ENCODE measurements at places on chromosomes 6 and 20.

GRCh38 chr6:129516005-129516404 lies 194.0 kb downstream of the ARHGAP18 start:
- no peak for DNase-seq

GRCh38 chr20:57698116-57698866 lies 11.5 kb downstream of the PMEPA1 start:
- DNase-seq = no peak

GRCh38 chr20:10228330-10228729 lies 9.7 kb downstream of the SNAP25 start:
- DNase-seq = no peak

DNA sequence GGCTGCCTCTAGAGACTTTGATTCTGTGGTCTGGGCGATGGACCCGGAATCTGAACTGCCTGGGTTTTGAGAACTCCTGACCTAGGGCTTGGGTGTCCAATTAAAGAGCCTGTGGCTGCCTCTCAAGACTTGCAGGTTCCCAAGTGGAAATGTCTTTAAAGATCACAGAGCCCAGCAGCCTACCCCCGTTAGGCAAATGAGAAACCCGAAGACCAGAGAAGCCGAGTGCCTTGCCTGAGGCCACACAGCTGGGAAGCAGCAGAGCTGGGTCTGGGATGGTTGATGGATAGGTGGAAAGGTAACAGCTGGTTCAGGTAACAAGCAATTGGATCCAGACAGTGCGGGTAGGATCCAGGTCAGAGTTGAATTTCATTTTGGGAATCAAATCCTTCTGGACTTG lies 25.8 kb downstream of the KCNB1 start:
- no peak for DNase-seq

- no peak for DNase-seq
These were observed 174.5 kb downstream of the WDR27 start for GRCh38 chr6:169527306-169527705.

DNA sequence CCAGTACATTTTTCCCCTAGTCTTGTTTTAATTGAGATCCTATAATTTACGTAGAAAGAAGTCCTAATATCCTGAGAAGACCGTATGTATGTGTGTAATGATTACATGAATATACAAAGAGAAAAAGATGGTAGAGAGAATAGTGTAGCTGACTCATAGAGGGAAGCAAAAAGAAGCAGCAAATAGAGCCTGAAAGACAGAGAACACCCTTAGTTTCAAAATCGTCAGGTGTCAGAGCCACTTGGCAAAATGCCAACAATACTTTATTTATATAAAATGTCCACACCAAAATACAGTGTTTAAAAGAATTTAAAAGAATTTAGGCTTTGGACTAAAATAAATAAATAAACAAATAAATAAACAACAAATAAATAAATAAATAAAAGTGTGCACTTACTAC lies 1414.1 kb upstream of the EYS start:
- no peak for DNase-seq

- DNase-seq = no peak
These were observed 700 bp downstream of the DTD1 start for GRCh38 chr20:18588574-18588933.

DNA sequence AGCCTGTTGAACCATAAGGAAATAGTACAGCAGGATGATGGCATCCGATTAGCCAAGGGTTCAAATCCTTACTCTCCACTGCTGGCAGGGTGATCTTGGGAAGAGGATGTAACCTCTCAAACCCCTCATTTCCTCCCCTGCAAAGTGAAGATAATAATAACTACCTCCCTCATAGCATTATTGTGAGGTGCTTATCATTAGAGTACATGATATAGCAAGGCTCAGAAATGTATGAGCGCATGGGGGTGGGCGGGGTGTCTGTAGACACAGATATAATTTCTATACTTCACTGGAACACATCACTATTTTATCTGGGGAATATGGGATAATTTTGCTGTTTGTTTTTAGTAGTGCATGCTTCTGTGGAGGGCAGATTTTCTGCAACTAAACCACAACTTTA lies 89.8 kb upstream of the LAMP5 start:
- DNase-seq = no peak

DNA sequence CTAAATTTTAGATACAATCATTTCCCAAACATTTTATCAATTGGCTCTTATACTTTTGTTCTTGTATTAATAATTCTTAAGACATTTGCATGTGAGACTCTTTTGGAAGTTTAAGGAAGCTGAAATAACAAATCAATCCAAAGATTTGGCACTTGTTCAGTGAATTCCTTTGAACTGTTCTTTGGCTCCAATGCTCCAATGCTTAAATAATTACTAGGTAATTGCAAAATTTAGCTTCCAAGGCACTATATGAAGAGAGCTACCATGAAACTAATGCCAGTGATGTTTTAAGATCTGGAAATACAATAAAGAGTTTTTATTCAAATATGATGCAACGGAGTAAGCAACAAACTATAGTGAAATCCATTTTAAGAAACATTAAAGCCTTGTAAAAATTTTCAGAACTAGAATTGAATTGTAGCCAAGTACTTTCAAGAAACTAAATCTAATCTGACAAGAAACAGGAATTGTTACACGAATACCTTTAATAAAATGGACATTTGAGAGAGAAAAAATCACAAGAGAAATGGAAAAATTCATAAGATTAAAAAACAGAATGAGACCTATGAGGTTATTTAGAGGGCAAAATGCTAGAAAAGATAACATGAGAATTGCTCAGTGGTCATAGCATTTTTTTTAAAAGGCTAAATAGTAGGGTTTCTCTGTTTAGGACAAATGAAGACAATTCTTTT lies 43.6 kb upstream of the SMLR1 start:
- no peak for DNase-seq

DNA sequence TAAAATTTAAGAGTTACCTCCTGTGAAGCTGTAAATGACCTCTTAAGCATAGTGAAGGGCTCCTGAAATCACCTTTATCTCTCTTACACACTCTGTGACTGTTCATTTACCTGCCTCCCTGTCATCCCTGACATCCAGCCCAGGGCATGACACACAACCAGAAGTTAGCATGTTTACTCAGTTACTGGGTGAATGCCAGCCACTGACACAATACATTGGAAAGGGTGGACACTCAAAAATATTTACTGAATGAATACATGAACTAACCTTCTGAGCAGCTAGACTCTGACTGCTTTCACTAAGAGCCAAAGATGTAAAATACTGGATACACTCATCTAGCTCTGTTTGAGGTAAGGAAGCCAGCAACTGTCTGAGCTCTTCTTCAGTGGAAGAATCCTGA lies 25.3 kb downstream of the SERAC1 start:
- no peak for DNase-seq

DNA sequence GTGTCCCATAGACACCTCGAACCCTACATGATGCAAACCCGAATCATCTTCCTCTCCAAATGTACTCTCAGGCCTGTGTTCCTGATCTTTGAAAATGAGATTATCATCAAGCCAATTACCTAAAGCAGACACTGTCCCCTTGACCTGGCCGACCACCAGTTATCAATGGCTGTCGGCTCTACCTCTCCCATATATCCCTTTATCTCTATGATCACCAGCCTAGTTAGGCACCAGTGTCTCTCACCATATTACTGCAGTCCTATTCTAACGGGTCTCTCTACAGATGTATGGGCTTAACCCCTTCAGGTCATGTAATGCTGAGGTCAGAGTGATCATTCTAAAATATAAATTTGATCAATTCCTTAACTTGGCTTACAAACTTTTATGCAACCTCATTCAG lies 234.9 kb upstream of the MARCKS start:
- no peak for DNase-seq

- no peak for DNase-seq
These were observed 19.1 kb upstream of the ABT1 start for GRCh38 chr6:26577720-26578072.

- DNase-seq = no peak
These were observed 73.5 kb downstream of the SOX4 start for GRCh38 chr6:21666853-21667681.

GRCh38 chr20:25223179-25223661 lies 24.7 kb upstream of the PYGB start:
- no peak for DNase-seq

- no peak for DNase-seq
These were observed 274.3 kb downstream of the CD109 start for GRCh38 chr6:73969971-73970970.

DNA sequence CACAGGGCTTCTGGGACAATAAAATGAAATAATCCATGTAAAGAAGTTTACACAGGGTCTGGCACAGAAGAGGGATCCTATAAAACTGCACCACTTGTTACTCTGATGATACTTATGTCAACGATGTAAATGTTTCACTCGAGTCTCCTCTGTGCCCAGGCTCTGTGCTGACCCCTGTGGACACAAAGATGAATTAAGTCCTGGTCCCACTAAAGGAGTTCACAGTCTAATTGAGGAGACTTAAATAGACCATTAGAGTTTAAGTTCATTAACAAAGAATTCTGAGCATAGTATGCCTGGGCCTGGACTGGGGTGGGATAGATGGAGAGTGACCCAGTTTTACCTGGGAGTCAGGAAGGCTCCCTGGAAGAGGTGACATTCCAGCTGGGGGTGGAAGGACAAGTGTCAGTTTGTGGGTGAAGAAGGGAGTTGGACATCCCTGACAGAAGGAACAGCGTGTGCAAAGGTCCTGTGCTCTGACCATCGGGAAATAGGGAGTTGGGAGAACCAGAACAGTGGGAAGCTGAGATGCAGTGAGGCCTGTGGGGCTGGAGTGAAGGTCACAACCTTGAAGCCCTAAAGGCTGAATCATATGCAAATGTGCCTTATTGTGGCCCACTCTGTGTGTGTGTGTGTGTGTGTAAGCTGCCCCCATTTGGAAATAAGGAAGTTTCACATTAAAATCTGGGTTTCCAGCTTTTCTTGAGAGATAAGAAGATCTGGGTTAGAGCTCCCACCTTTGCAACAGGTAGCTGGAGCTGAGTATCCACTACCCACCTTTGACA lies 1.1 kb downstream of the OCSTAMP start:
- no peak for DNase-seq

DNA sequence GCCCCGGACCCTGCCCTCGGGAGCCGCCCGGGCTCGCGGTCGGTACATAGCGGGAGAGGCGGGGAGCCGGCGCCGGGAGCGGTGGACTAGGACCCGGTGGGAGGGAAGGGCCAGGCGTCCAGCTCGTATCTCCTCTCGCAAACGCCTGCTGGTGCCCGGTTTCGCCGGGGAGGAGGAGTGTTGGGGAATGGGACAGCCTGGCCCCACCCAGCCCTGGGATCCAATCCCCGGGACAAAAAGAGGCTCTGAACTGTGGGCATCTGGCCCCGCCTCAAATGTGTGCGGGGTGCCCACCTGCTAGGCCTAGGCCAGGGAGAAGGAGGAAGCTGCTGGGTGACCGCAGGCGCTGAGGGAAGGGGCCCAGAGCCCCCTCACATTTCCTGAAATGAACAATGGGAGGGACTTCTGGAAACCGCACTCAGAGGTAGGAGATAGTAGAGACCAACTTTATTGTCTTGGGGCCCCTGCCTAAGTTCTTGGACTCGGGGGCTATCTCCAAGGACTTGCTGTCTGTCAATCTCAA lies at the start of gene KCNK17:
KCNK17 (minus strand) TSS at position 147 of the 523 bp plus-strand sequence; CDS start at position 48, 99 bp downstream.
- DNase-seq = no peak

- no peak for DNase-seq
These were observed at the start of gene DNAH8 for GRCh38 chr6:38715016-38715689. Gene DNAH8 (plus strand): TSS chr6:38715311. CDS start chr6:38722810, 7,499 bp downstream.

GRCh38 chr20:46621492-46621891 lies 29.8 kb downstream of the SLC13A3 start:
- DNase-seq = no peak

GRCh38 chr20:9220874-9221547 lies 152.1 kb downstream of the PLCB4 start:
- DNase-seq = no peak

- no peak for DNase-seq
These were observed 14.1 kb downstream of the UBE3D start for GRCh38 chr6:83051377-83052172.

GRCh38 chr6:148867862-148868261 lies 121.0 kb downstream of the UST start:
- no peak for DNase-seq

DNA sequence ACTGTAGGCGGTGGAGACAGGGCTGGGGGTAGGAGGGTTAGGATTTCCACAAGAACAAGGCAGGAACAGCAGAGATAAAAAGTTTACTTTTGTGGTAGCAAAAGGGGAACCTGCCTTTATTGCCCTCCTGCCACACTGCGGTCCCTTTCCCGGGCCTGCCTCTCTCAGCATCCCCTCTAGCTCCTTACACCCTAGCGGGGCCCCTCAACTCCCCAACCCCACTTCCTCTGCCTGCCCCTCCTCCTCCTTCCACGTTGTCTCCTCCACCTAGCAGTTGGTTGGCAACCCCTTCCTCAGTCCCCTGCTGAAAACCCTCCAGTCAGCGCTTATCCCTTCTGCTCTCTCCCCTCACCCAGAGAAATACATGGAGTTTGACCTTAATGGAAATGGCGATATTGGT lies 714 bp downstream of the AIF1 start:
- no peak for DNase-seq

DNA sequence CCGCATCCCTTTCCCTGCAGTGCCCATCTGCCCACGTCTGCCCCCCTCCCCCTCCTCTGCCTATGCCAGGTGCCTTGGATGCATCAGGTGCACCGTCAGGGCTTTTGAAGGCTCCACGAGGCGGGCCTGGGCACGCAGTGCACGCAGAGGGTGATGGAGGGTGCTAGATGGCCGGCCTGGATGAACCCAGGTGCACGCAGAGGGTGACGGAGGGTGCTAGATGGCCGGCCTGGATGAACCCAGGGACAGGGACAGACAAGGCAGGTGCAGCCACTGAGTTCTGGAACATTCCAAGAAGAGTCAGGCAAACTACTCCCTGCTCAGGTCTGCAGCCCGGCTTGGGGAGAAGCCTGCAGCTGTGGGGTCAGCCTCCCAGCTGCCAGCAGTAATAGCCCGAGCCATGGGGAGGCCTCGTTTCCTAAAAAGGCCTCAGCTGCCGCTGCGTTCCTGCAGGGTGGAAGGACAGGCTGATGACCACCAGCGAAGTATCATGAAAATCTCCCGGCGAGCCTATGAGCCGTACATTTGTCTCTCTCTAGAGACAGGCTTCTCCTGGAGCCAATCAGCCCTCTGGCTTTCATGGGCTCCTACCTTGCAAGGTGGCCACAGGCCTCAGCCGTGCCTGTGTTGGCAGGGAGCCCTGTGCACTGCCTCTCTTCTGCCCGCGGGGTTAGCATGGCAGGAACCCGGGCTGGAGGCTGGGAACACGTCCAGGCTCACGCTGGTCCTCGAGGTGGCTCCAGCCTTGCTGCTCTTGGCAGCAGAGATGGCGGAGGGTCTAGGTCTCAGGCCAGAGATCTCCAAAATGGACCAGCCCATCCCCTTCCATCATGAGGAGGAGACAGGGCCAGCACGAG lies 29.6 kb downstream of the NTSR1 start:
- DNase-seq = no peak

DNA sequence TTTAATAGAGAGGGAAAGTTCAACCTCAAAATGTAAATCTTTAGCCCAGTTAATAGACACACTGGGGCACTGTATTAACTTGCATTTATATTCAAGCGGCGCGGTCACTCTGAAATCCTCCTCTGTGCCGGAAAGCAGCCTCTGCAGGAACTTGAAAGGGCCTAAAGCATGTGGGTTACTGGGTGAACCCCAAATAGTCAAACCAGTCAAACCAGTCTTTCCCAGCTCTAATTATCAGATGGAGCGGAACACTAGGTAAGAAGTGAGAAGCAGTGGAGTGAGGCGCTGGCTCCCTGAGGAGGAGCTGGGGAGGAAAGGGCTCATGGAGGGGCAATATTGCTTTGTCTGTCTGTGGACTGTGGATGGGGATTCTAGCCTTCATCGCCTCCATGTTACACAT lies 531.3 kb downstream of the QKI start:
- DNase-seq = no peak

Data from activated CD4-positive, alpha-beta T cell treated with anti-CD3 and anti-CD28 coated beads, Interleukin-2, amount 50 U/mL, for 24 hours (primary cell).